Posterior vena cava (tissue), 2 donors: ENCODE measurements at places on chromosomes 7 and 10.

- DNase-seq = no peak
These were observed 150.1 kb upstream of the SHH start for GRCh38 chr7:155962191-155962967.

- DNase-seq = no peak
These were observed 3.1 kb downstream of the GAD2 start for GRCh38 chr10:26219676-26220075.

DNA sequence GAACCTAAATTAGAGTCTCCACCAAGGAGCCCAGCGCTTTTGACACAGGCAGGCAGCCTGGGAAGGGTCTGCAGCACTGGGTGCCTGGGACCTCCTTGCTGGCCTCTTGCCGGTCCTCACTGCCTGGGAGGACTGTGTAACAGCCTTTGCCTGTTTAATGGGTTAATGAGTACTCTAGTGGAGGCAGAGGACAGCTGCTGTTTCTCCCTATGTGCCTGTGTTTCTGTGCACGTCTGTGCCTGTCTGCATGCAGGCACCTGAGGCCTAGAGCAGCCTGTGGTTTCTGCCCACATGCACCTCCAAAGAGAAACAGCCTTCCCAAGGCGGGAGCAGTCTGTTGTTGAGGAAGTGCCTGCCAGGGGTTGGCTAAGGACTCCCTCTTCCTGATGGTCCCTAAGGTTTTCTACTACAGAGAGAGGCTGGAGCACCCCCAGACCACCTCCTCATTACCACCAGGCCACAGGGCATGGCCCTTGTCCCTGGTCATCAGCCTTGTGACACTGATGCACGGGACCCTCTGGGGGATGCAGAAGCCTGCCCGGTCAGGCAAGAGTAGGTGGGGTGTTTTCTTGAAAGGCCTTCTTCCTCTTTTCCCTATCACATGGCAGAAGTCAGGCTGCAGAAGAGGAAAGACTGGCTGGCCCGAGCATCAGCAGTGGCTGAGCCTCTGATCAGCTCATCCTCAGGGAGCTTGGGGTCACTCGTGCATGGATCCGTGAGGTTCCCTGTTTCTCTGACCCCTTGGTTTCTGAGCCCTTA is 14.2 kb downstream of the SLC29A3 start:
- DNase-seq = no peak

DNA sequence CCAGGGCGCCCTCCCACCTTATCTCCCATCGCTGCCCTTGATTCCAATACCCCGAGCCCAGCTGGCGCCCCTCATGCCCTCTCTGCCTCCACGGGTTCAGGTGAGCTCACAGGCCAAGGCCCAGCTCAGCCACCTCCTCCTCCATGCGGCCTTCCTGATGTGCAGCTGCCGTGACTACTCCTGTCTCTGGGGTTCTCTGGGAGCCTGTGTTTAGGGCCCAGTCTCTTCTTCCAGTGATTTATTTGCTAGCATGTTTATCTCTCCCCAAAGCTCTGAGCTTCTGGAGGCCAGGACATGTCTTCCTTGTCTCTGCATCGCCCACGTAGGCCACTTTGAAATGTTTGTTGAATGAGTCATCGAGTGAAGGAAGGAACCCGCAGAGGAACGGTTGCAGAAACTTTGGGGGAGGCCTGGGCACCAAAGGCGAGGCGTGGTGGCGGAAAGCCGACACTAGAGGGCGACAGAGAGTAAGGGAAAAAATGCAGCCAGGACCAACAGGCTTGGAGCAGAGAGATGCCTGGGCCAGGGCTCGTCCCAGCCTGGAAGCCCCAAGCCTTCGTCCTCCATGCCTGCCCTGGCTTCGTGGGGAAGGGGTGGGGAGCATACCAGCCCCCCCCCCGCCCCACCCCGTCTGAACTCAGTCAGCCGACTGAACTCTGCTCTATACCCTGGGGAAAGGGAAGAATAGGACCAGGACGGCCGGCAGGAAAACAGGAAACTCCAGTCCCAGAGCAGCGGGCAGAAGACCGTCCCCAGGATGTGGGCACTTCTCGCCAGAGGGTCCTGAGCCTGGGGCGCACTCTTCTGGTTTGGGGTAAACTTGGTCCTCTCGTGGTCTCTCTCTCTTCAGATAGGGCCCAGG is 10.9 kb upstream of the HSPB1 start:
- DNase-seq = peak; percentile 98

GRCh38 chr7:111527545-111527944 is 34.7 kb downstream of the IMMP2L start:
- DNase-seq = no peak

GRCh38 chr10:129882291-129883010 is 81.6 kb downstream of the EBF3 start:
- DNase-seq = no peak

GRCh38 chr7:20831956-20832355 is 45.3 kb upstream of the SP8 start:
- no peak for DNase-seq

DNA sequence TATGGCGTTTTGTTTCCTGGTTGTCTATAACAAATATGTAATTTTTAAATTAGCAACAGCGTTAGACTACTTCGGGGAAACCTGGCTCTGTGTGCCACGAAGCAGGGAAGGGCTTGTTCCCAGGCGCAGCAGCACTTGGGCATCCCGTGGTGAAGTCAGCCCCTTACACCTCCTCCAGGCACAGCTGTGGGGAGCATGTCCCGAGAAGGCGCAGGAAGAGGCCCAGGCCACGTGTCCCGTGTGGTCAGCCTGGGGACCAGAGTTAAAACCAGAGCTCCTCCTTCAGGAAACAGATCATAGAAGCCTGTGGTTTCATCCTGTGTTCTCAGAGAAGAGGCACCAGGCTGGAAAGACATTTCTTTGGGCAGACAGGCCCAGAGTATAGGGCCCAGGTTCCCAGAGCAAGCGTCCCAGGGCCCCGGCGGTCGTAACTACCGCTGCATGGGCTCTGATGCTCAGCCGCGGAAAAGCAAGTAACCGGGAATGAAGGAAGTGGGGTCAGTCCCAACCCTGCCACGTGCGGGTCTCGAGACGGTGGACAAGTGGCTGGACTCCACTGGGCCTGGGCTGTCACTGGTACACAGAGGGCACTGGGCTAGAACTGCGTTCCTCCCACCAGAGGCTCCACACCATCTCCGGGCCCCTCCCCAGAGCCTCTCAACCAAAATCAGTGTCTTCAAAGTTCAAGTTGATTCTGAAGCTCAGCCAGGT is 7.1 kb downstream of the NUDT1 start:
- DNase-seq = peak; percentile 92

DNA sequence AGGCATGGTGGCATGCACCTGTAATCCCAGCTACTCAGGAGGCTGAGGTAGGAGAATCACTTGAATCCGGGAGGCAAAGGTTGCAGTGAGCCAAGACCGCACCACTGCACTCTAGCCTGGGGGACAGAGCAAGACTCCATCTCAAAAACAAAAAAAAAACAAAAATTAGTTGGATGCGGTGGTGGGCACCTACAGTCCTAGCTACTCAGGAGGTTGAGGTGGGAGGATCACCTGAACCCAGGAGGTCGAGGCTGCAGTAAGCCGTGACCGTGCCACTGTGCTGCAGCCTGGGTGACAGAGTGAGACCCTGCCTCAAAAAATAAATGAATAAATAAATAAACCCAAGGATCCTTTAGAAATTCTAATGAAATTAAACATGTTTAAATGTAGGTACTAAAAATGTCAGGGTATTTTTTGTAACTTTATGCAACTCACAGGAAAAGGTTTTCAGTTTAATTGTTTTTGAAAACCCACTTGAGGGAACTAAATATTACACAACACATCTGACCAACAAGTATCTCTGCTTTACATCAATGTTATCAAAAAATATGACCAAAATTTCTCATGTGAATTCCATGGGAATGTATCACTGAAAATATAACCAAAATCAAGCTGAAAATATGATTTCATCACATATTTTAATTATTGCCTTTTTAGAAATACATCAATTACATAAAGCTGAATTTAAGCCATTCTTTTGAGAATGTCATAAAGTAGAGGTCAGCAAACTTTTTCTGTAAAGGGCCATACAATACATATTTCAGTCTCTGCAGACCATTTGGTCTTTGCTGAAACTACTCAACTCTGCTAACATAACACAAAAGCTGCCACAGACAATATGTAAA is 23.9 kb downstream of the UPF2 start:
- DNase-seq = no peak

GRCh38 chr7:23332910-23333612 is 33.9 kb downstream of the MALSU1 start:
- DNase-seq = no peak

DNA sequence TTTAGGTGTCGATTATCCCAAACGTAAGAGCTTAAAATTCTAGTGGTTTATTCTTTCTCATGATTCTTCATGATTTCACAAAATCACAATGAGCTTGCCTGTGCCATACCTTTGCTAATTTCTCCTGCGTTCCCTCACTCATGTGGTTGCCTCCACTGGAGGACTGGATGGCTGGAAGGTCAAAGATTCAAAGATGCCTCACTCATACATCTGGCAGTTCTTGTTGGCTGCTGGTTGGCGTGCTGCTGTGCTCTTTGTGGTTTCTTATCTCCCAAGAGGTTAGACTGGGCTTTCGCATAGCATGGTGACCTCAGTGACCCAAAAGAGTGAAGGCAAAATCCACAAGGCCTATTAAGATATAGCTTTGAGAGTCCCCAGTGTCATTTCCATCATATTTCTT is 877.6 kb upstream of the AUTS2 start:
- no peak for DNase-seq

- DNase-seq = peak; percentile 62
These were observed 3.1 kb downstream of the CNPY1 start for GRCh38 chr7:155543011-155543876.

DNA sequence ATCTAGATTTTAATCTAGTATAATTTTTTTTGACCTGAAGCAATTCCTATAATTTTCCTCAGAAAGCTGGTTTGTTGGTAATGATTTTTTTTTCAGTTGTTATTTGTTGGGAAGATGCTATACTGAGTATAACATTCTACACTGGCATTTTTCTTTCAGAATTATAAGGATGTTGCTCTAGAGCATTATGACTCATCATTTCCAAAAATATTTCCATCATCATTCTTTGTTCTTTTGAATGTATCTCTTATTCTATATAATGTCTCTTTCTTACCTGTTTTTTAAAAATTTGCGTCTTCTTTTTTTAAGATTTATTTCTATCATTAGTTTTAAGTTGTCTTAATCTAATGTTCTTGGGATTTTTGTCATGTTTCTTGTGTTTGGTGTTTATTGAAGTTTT is 356.5 kb upstream of the KCND2 start:
- DNase-seq = no peak
